Stimulated activated CD4-positive, alpha-beta T cell treated with anti-CD3 and anti-CD28 coated beads, TNF-alpha, amount 100 ng/mL, for 48 hours (primary cell): ENCODE measurements at places on chromosomes 1 and 21.

DNA sequence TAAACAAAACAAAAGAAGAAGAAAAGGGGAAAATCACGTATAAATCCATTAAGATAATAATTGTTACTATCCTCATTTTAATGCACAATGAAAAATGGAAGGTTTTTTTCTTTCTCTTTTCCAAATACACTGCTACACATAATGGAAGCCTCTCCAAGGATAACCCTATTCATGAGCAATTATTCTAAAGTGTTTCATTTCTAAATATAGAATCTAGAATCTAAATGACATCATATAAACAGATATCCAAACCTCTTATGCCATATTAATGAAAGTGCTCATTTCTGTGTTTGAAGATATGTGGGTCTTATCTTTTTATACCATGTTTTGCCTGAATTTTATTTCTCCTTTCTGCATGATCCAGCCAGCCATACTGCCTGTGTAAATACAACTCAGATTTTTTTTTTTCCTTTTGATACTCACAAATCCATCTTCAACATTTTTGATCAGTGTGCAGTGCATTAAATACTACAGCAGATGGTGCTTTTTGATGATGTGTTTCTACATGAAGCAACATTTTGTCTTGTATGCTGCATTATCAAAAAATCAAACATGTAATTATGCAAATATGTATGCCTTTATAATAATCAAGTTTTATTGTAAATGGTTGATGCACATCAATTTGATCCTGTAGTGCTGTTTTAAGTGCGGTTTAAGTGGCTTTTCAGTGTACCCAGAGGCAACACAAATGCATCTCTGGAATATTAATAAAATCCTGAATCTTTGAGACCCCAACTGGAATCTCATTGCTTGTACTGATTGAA, 625.6 kb upstream of the PTBP2 start:
- DNase-seq, result no peak

GRCh38 chr1:157771661-157772425, 5.1 kb downstream of the FCRL2 start:
- no peak for DNase-seq

- no peak for DNase-seq
These were observed 1.6 kb downstream of the EPS8L3 start for GRCh38 chr1:109762039-109762585.

DNA sequence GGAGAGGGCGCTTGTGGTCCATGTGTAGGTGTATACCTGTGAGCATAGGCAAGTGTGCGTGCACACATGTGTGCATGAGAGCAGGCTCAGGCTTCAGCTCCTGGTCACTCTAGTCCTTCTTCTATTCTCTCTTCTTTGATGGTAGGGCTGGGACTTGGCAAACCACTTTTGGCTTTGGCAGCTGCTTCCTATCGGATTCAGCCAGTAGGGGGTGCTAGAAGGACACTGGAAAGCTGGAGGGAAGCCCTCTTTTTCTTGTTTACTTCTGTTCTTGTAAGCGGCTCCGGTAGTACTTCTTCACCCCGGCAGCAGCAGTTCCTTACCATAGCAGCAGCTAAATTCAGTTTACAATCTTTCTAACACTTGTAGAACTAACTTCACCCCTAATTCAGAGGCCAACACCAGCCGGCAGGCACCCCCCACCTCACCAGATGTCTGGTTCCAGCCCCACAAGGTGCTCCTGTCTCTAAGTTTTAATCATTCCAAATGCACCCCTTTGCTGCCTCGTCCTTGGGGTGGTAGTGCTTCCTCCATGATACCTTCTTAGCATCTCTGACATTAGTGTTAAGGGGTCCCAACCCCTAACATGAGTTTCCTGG, 25.1 kb downstream of the NENF start:
- DNase-seq, result peak; percentile 62

DNA sequence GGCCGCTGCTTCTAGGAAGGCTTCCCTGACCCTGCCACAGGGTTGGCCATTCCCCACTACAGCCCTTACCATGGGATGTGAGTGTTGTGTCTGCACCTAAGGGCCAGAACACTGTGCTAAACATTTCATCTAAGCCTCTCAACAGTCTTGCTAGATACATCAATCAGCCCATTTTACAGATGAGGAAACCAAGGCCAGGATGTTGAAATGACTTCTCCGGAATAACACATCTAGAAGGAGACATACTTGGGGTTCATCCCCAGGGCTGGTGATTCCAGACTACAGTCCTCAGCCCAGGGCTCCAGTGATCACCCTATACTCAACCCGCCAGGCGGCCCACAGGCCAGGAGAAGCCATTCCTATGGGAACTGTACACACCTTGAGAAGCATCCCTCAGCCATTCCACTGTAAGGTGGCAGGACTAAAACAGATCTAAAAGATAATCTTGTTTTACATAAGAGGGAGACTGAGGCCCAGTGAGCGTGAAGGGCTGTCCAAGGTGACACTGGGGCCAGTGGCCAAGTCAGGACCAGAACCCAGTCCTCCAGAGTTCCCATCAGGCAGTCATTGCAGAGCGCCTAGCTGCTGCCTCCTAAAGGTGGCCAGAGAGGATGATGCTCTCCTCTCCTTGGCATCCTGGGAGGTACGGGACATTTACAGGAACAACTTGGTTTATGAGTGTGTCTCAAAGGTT, 119.5 kb downstream of the GLIS1 start:
- DNase-seq, result no peak

DNA sequence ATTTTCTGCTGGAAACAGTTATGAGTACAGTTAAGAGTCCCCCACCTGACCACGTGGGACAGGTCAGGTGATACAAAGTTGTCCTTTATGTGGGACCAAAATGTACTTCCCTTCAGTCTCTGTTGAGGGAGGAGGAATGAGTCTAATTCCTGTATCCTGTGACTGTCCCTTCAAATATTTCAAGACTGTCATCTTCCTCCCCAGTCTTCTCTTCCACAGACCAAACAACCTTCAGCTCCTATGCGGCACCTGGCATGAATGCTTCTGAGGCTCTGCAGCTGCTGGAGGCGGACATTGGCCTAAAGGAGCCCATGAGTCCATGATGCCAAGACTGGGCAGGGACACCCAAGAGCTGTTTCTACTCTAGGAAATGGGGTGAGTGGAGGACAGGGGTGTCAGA, 72.1 kb upstream of the SIM2 start:
- DNase-seq, result no peak

DNA sequence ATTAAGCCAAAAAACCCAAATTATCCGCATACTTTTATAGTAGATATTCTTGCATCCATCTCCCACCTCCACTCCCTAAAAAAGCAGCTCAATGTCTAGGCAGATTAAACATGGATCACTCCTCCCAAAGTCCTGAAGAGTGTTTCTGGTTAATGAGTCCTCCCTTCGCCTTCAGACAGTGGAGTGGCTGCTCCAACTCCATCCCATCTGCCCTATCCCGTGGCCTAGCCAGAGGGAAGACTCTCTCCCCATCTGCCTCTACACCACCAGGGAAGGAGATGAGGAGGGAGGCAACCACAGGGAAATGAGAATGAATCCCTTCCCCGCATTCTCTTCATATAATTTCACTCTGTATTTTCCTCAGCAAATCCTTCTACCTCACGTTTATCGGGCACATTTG, 103.8 kb downstream of the SLC45A1 start:
- no peak for DNase-seq

DNA sequence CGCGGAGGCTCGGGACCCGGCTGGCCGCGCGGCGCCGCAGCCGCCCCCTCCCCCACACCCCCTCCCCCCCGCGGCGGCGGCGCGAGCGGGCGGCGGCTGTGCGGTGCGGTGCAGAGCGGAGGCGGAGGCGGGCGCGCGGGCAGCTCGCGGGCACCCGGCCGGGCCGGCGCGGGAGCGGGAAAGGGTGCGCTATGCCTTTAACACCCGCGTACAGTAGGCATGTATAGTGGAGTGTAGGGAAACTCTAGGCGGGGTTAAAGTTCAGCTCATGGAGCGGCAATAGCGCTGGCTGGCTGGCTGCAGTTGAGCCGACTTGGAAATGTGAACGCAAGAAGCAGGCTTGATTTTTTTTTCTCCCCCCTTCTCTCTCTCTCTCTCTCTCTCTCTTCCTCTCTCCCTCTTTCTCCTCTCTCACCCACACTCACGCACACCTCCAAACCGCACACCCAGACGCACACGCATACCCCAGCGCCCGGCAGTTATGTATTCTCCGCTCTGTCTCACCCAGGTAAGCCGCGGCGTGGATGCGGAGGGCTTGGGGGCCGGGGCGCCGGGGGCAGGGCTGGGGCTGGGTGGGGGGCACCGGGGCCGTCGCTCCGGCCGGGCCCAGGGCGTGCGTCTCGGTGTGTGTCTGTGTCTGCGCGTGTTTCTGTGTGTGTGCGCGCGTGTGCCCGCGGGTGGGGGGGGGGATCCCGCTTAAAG, at the start of gene NFIA:
NFIA (plus strand) TSS at position 251 of the 702 bp plus-strand sequence.
- no peak for DNase-seq

GRCh38 chr1:183577897-183578465, 12.3 kb downstream of the NCF2 start:
- DNase-seq, result no peak

GRCh38 chr1:94819945-94820746, at the start of gene SLC44A3:
Gene SLC44A3, plus strand, starts transcription at chr1:94820357. Its CDS starts 95 bp downstream, at chr1:94820452.
- no peak for DNase-seq

- no peak for DNase-seq
These were observed 73.3 kb downstream of the HSF2BP start for GRCh38 chr21:43585924-43586413.

DNA sequence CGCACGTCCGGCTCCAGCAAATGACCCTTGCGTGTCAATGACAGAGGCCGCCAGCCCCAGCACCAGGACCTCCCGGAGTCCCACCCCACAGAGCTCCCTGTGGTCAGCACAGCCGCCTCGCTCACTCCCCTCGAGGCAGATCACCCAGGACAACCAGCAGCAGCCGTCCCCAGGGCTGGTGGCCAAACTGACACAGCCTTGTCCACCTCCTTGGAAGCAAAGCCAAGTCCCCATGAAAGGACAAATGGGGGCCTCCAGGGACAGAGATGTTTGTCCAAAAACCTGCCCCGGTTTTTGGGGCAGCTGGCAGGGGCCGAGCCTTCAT, 2.1 kb downstream of the KRTAP10-10 start:
- DNase-seq, result no peak

DNA sequence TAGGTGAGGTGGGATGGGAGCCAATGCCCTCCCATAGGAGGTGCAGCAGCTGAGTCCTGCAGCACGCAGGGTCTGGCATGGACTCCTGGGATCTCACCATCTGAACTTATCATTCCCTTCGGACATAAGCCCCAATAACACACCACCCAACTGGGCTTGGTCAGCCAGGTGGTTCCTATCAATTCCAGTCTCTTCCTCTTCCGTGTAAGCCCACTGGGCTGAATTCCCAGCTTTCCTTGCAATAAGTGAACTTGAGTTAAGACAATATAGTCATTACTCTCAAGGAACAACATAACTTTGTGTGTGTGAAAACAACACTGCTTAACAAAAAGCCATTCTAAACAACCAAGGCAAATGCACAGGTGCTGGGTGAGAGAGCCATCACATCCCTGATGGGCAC, 86.6 kb upstream of the EDN2 start:
- no peak for DNase-seq

GRCh38 chr1:160951443-160952128, 3.0 kb downstream of the ITLN2 start:
- DNase-seq, result peak; percentile 62

- no peak for DNase-seq
These were observed 473.3 kb downstream of the MRPL39 start for GRCh38 chr21:25133939-25134338.

DNA sequence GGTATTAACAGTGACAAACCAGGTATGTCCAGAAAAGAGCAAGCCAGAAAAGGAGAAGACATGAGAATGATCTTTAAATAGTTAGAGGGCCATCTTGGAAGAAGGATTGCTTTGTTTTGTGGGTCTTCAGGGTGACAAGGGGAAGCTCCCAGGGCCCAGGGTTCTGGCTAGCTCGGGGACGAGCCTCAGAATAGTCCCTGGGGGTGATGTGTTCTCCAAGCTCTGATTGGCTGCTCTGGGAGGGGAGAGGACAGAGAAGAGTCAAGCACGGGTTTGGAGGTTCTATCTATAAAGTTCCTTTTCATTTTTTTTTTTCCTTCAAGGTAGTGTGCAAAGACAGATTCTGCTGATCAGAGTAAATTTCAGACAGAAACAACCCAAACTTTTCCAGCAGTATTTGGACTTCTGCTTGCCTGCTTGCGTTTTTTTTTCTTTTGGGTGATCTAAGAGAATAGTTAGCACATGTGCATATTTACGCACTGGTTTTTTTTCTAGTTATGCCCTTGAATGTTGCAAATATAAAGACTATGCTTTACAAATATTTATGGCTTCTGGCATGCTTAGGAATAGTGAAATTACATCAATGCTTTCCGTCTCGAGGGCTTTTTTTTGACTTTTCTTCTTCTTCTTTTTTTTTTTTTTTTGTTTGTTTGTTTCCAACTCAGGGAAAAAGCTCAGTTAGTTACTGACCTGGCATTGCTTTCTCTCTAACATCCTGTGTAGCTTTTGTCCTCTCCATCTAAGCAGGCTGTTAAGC, 59.7 kb downstream of the ROR1 start:
- DNase-seq, result no peak

DNA sequence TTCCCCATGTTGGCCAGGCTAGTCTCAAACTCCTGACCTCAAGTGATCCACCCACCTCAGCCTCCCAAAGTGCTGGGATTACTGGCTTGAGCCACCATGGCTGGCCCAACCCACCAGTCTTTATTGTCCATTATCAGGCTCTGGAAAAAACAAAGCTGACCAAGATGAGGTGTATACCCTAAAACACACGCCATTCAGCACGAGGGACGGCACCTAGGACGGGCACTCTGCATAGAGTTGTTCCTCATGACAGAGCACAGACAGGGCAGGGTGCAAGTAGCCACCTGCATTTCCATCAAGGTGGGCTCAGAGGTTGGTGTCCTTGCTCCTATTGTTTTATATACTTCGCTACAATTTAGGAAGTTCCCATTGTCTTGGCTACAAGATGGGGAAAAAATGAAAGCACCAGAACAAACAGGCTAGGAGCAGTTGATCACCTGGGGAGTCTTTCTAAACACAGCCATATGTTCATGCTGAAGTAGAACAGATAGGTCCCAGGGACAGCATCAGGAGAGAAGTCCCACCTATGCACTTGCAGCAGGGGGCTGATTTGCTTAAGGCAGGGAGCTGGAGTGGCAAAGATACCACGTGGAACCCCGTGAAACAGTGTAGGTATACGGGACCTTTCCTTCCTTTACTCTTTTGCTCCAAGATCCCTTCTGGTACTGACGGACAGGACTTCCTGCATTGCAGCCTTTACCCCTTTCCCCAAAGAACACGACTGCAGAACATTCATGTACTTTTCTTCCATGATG, 4.5 kb downstream of the KRTCAP2 start:
- DNase-seq, result no peak

GRCh38 chr1:208654241-208654640, 410.1 kb upstream of the PLXNA2 start:
- DNase-seq, result no peak

DNA sequence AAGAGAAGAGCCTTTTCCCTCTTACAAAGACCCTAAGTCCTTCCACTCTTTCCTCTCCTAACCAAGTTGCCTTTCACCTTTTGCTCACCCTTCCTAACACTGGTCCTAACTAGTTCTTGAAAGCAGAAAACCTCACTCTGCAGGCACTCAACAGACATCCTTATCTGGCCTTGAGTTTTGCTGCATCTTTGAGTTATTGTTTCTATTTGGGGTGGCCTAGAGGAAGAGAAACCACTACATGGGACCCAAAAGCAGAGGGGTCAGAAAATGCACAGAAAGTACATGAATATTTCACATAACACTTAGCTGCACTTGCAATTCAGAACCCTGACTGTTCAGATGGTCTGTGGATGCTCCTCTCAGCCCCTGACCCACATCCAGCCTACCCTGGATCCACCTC, 178.3 kb upstream of the SYT6 start:
- DNase-seq, result no peak
